ENCODE measurements at places on chromosomes 7 and 10.
A peak's percentile ranks its signal among the peaks of the same experiment; 100 is the strongest.

- DNase-seq, result no peak
Observed at GRCh38 chr7:50146692-50147091, 53.6 kb upstream of the ZPBP start.

GRCh38 chr7:106731646-106732444 lies 70.9 kb upstream of the CCDC71L start:
- DNase-seq, result no peak

DNA sequence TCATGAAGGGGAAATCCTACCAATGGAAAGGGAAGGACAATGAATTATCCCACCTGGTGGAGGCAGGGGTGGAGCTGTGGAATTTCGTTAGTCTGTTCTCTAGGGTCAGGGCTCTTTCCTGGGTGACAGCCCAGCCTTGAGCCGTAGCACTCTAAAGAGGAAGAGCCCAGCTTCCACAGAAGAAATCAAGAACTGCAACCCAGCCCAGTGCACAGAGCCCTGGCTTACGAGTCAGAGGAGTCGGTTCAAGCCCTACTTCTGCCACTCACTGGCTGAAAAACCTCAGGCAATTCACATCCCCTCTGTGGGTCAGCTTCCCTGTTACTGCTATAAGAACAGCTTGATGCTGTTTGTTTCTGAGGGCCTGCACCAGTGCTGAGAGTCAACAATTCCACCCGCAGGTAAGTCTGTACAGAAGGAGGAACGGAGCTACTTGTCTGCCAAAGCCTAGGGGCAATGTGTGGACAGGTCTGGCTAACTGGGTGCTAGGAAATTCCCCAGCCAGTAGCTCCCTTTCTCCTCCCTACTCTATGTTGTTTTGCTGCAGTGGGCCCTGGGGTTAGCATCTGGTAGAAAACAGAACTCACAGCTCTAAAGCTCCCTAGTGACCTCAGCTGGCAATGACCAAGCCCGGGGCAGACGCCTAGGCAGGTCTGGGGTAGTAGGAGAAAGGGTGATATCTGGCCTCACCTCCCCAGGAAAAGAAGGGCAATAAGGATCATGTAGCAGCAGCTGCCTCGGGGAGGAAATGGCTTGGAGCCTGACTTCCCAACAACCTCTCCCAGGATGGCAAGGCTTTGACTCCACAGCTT lies 3.3 kb downstream of the AVPI1 start:
- DNase-seq, result no peak

DNA sequence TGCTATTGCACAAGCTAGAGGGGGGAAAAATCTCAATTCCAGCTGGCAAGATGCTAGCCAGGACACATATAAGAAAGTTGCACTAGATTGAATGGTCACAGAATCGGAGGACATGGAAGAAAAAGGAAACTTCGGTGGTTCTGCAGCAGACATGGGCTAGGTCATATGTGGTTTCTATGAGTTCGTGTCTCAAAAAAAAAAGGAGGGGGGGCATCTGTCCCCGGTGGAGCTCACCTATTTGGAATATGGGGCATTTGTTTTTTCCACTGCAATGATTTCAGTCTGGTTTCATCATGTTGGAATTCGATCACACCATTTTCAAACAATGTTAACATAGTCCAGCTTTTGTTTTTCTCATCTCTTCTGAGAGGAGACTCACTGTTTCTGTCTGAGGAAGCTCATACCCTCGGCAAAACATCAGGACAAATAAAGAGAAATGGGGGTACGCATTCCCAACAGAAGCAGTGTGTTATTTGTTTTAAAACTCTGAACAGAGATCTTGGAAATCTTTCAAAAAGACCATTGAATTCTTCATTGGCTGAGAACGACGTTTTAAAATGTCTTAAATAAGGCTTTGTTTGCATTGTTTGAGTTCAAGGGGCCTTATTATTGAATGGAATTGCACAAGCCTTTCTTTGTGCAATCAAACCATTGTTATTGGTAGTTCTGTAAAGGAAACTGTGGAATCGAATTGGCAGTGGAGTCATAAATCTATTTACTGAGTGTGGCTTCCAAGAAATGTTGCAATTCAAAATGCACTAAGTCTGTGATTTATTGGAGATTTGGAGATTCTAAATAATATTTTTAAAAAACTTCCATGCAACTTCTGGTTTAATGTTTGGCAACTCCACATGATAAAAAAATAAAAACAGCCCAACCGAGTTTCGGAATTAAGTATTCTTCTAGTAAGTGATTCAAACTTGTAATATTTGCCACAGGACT lies 173.2 kb downstream of the RTKN2 start:
- peak; percentile 74 for DNase-seq

GRCh38 chr7:78279032-78279431 lies 480.5 kb downstream of the PHTF2 start:
- DNase-seq, result no peak

DNA sequence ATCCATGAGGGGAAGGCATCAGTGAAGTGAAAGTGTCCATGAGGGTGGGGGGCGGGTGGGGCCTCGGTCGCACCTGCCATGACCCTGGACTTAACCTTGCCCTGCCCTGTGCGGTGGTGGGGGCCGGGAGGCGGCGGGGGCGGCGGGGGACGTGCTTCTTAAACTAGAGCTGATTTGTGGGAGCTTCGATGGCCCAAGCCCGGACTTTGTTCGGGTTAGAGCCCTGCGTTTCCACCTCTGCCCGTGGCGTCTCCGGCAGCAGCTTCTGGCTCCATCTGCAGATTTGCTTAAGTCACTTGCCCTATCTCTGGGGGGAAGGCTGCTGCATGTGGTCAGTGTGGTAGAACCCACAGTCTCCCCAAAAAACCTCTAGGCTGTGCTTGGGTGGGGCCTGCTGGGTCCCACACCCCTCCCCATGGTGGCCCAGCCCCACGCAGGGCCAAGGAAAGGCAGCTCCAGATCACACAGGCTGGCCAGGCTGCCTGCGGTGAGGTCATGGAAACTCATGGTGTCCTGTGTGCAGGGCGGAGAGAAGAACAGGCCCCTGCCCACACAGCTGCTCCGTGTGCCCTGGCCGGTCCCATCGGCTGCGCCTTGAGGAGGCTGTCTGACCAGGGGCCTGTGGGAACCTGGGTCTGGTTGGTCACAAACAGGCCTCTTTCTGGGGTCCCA lies 93.2 kb downstream of the INPP5A start:
- DNase-seq, result peak; percentile 32

DNA sequence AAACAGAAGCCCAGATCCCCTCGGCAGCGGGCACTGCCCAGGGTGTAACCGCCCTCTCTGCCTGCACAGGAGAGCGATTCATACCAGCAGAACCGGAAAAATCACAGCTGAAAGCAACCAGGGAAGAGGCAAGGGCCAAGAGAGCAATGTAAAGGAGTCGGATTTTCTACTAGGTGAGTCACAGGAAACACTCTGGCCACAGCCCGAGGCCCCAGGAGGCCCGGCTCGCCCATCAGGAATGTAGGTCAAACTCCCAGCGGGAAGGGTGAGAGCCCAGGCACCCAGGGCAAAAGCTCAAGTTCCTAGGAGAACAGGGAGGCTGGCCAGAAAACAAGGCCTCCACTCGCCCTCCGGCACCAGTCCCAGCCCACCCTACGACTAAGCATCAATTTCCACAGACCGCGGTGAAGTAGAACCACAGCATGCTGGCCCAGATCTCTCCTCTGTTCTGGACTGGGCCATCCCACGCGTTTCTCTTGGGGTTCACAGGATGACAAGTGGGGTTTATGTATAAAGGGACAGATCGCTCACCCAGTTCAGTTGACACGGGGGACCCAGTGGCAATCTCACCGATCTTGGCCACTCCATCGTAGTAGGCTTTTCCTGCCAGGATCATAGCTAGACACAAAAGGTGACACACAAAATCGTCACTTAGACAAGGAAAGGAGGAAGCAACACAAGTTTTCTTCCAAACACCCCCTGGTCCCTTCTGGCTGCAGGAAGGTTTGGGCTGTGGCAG lies 46.2 kb downstream of the BAIAP2L1 start:
- DNase-seq, result no peak
